ENCODE measurements at places on chromosomes 4 and X. TPM values are rescaled to one million over a fixed set of nuclear protein-coding genes. Genes with fewer than 3 reads are reported as not detected.

Gene MTTP
- total RNA-seq, result 103 TPM

Gene TREX2
- 0.23 TPM for total RNA-seq

Gene FDCSP
- not detected for total RNA-seq

Gene SPANXN4
- total RNA-seq, result not detected

Gene SHOX
- not detected for total RNA-seq

Gene NUP62CL
- total RNA-seq, result 0.53 TPM

Gene PRKG2
- total RNA-seq, result not detected

Gene P2RY8
- total RNA-seq, result 0.48 TPM

Gene SLC38A5
- 0.30 TPM for total RNA-seq

Gene COL25A1
- total RNA-seq, result 2.5 TPM

Gene RAB39B
- 0.10 TPM for total RNA-seq

Gene CENPVL2
- not detected for total RNA-seq

Gene STATH
- not detected for total RNA-seq

Gene NAP1L2
- total RNA-seq, result 0.55 TPM

Gene ADGRL3
- total RNA-seq, result 0.33 TPM

Gene GRK4
- total RNA-seq, result 3.2 TPM

Gene PAGE4
- total RNA-seq, result not detected

Gene CCDC110
- total RNA-seq, result 0.30 TPM

Gene GAGE12H
- total RNA-seq, result not detected

All from left lobe of liver (tissue), 2 donors.